ENCODE measurements at places on chromosomes 1 and 21. TPM values are rescaled to one million over a fixed set of nuclear protein-coding genes. Genes with fewer than 3 reads are reported as not detected.

DNA sequence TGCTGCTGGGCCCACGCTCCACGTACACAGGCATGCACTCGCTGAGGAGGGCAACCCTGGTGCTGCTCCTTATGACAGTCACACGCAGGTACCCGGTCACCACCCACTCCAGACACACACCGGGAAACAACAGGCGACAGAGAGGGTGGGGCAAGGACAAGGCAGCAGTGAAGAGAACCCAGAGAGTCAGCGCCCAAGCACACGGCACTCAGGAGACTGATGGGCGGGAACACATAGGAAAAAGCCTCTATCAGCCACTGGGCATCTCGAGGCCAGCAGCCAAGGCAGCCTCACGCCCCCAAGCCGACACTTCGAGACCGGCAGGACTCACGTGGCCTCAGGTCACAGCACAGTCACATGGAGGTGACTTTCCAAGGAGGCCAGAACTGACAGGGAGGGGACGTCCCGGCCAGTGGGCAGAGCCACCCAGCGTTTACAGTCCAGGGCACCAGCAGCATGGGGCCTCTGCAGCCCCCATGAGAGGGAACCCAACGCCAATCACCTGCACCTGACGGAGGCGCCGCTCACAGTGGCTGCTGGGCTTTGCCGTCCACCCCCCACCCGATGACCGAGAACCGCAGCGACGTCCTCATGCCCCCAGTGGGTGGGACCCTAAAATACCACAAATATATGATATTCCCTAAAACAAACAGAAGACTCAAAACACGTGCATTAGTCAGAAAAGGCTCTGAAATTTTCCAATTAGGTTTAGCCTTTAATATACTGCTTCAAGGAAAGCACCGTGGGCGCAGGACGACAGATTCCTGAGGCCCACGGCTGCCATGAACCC lies 19.7 kb downstream of the PTTG1IP start:
- DNase-seq, result peak; percentile 78

DNA sequence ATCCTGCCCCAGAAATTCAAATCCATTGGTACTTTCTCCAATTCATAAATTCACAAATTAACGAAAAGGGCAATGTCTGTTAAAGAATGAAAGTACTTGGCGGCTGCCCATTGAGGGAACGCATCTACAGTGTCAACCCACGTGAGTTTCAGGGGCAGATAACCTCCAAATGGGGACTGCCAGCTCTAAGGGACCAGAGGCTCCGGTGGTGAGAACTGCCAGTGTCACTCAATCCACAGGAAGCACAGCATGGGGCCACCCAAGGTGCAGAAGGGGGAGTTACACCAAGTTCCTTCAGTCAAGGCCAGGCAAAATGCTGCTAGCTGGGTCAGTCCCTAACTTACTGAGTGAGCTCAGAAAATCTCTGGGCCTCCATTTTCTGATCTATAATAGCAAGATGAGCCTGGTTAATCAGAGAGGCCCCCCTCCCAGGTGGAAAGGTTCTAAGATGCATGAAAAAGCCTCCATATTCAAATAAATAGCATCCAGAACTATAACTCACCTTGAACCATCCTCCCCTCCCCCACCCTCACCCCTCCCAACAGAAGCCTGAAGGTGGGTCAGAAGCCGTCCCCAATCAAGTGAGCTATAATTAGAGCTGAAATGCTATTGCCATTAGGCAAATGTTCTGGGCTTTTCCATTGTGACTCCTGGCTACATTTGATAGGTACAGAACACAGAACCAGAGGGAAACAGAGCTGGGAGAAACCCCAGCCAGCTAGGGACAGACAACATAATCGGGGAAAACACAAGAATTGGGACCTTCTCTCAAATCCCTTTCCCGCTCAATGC lies 41.7 kb downstream of the LRP8 start:
- DNase-seq, result no peak

- DNase-seq, result peak; percentile 88
Measured at GRCh38 chr1:15411593-15412137, 2.0 kb downstream of the EFHD2 start.

DNA sequence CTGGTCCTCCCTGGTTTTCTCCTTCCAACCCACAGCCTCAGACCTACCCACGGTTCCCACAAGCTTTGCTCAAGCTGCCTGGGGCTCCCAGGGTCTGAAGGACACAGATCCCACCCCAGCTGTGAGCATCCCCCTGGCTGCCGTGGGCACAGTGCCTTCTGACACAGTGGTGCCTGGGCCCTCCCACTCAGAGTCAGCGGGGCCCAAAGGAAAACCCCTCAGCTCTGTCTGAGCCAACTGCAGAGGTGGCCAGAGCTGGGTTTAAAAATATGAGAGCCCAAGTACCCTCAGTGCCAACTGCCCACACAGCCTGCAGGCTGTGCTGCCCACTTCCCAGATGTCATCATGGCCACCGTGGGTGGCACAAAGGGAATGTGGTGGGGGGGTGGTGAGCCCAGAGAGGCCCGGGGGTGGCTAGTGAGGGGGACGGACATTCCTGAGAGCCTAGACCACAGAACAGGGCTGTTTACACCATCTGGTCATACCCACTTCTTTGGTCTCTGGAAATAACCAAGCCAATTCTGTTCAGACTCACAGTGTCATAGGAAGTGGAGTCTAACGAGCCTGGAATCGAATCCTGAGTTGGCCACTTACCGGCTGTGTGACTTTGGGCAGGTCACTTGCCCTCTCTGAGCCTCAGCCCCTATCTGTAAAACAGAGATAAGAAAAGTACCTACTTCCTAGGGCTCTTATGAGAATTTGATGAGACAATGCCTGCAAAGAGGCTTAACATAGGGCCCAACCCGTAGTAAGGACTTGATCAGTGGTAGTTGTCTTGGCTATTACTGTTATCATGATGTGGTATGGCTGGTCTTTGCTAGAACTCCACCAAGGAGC lies 85.5 kb downstream of the CAMK2N1 start:
- DNase-seq, result no peak

- DNase-seq, result peak; percentile 94
Measured at GRCh38 chr1:151762941-151763921, at the start of gene MRPL9. Gene MRPL9 (minus strand): TSS chr1:151763496. CDS start chr1:151763479, 17 bp downstream.

- DNase-seq, result no peak
Measured at GRCh38 chr1:203335503-203335902, 15.4 kb downstream of the FMOD start.

DNA sequence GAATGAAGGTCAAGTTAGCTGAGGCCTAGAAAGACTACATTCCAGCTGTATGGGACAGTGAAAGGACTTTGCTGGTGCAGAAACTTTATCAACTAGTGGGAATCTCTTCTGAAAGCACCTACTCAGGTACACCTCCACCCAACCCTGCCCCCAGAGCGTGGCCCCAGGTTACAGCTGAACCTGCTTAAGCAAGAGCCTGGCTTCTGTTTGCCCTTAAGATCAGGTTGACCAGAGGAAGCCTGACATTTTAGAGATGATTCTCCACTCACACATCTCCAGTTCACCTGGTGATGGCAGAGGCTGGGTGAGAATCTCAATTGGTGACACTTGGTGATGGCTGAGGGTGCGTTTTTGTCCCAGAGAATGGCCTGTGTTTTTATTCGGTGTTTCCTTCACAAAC lies 24.0 kb downstream of the ELAPOR1 start:
- DNase-seq, result no peak

GRCh38 chr21:45211661-45212060 lies 76.0 kb downstream of the POFUT2 start:
- no peak for DNase-seq

GRCh38 chr1:184972315-184973055 lies 1.8 kb downstream of the NIBAN1 start:
- no peak for DNase-seq

DNA sequence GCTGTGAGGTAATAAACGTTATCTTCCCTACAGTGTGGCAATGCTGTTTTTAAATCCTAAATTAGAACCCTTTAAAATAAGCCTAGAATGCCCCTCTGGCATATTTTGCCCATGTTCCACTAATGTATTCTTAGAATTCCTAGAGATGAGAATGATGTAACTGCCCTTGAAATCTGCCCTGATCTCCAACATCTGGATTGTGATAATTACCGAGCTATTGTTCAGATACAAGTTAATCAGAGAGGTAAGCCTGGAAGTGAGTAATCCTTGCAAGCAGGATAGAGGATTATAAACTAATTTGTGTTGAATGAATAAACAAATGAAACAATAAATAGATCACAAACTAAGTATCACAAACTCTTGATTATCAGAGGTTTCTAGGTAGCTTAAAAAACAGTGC lies 107.8 kb upstream of the DMRTA2 start:
- no peak for DNase-seq

- no peak for DNase-seq
Measured at GRCh38 chr1:177300431-177300830, 129.7 kb downstream of the BRINP2 start.

DNA sequence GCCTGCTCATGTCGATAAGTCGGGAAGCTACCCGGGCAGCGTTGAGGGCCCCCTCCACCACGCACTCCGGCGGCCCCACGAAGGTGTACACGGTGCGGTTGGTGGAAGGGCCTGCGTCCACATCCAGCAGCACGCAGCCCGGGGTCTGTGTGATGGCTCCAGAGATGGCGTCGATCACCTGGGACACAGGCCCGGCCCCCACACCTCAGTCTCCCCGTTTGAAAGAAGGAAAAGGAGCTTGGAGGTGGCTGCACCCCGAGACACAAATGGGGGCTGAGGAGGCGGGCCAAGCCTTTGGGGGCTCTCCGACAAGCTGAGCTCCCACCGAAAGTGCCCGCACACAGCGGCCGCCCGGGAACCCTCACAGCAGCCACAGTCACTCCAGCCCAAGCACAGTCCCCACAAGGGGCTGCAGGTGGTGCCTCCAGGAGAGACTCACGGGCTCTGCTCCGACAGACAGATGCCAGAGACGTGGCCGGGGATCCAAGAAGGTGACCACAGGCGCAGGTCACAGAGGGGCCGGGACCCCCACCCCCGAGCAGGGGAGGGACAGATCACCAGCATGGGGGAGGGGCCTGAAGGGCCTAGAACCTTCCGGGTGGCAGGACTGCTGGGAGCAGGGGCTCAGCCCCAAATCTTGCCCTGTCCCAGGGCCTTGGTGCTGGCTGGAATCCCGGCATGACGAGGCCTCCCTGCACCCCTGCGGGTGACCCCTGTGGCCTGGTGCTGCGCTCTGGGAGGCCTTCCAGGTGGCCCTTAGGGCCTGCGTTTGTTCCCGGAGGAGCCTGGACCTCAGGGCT lies 1.0 kb downstream of the FTCD start:
- peak; percentile 80 for DNase-seq

- DNase-seq, result no peak
Measured at GRCh38 chr1:20361401-20361800, 70.7 kb downstream of the VWA5B1 start.

DNA sequence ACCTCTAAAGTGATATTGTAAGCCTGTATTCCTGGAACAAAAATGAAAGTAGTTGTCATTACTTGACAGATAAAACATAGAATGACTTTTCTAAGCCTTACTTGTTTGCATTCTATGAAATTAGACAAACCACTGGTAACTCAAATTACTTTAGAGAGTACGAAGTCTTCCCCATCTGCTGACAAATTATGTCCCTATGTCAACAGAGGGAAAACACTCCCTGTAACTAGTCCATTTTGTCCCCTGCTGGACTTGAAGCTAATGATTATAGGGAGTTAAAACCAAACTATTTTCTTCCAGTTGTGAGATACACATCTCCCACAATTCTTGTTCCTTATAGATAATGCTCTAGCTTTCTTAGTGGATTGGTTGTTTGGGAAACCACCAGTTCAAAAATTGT lies 39.6 kb downstream of the GREM2 start:
- no peak for DNase-seq

GRCh38 chr1:9084906-9085305 lies 15.5 kb upstream of the SLC2A5 start:
- DNase-seq, result no peak

DNA sequence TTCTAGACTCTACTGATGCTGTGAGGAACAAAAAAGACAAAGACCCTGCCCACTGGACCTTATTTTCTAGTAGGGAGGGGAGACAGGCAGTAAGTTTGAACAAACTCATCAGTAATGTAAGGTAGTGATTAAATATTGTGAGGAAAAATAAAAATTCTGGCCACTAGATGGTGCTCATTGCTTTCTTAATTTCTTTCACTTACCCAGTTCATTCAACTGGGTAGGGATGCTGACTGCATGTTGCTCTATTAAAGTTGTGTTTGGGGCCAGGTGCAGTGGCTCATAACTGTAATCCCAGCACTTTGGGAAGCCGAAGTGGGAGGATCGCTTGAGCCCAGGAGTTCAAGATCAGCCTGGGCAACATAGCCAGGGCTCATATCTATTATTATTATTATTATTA lies 6.3 kb upstream of the KYAT3 start:
- DNase-seq, result no peak

- DNase-seq, result no peak
Measured at GRCh38 chr1:162272419-162272818, 104.2 kb downstream of the SPATA46 start.

- DNase-seq, result peak; percentile 71
Measured at GRCh38 chr1:93591676-93592550, 89.7 kb downstream of the BCAR3 start.

- no peak for DNase-seq
Measured at GRCh38 chr1:246690100-246690499, 34.1 kb upstream of the SCCPDH start.

DNA sequence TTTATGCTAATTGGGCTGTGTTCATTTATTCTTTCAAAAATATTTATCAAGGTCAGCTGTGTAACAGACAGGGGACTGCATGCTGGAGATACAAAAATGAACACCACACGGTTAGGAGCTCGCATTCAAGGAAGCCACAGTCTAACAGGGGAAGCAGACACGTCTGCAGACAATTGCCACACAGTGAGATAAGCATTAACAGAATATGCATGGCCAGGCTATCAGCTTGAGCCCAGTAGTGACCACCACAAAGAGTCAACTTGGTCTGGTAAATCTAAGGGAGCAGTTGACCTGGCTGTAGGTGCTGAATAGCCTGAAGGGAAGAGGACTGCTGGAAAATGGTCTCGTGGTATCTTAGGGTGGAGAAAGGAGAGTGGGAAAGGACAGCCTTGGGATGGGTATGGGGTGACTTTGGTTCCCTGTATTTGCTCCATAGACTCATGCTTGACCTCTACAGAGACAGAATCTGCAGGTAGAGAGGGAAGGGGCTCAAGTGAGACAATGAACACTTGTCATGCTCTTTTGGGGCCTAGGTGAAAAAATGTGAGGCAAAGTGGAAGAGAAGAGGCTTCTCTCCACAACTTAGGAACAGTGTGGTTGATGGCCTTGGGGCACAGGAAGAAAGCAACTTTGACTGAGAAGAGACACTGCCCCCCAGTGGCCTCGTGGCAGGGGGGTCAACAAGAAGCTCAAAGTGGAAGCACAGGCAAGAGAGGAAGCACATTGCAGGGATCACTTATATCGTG lies 7.6 kb upstream of the NPL start:
- peak; percentile 88 for DNase-seq

GRCh38 chr1:209805341-209805781 lies 581 bp downstream of the IRF6 start:
- no peak for DNase-seq

GRCh38 chr1:18305182-18305795 lies 175.4 kb upstream of the KLHDC7A start:
- DNase-seq, result no peak

- no peak for DNase-seq
Measured at GRCh38 chr1:145975216-145975615, 10.7 kb downstream of the POLR3GL start.

ITGB2 gene
- total RNA-seq, result 122 TPM

TPTE gene
- total RNA-seq, result not detected

TNN gene
- 0.14 TPM for total RNA-seq

SPRR5 gene
- total RNA-seq, result not detected

LINGO4 gene
- not detected for total RNA-seq

SYCP1 gene
- not detected for total RNA-seq

SPRR1B gene
- not detected for total RNA-seq

RASSF5 gene
- 13.3 TPM for total RNA-seq

SLC39A1 gene
- 79.5 TPM for total RNA-seq

MTARC1 gene
- 9.2 TPM for total RNA-seq

All from posterior vena cava (tissue), 2 donors.